ENCODE measurements at places on chromosomes 5 and 9.
A peak's percentile ranks its signal among the peaks of the same experiment; 100 is the strongest.

DNA sequence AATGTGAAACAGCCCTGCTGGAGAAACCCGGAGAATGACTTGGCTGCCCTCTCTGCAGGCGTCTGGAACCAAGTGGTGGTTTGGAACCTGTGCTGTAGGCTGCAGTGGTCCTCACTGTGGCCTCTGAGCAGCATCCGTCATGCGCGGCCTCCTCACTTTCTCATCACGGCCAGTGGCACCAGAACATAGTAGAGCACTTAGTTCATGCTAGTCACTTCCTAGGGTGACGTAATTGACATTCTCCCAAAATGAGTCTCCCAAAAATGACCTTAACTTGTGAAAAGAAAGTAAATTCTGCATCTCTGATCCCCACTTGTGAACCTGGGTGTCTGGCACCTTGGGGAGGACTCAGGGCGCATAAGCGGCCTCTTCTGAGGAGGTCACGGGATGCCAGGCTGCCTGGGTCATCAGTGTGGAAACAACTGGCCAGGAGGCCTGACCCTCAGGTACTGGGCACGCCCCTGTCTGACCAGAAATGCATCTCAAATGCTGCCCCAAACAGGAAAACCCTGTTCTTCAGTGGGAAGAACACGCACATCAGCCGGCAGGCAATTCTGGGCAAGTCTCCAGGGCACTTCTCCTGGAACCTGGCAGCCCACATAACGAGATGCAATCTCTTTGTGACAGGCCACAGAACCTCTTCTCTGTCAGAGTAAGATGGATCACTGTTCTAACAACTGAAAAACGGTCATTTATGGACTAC lies 36.6 kb upstream of the SPTLC1 start:
- DNase-seq = peak; percentile 63

DNA sequence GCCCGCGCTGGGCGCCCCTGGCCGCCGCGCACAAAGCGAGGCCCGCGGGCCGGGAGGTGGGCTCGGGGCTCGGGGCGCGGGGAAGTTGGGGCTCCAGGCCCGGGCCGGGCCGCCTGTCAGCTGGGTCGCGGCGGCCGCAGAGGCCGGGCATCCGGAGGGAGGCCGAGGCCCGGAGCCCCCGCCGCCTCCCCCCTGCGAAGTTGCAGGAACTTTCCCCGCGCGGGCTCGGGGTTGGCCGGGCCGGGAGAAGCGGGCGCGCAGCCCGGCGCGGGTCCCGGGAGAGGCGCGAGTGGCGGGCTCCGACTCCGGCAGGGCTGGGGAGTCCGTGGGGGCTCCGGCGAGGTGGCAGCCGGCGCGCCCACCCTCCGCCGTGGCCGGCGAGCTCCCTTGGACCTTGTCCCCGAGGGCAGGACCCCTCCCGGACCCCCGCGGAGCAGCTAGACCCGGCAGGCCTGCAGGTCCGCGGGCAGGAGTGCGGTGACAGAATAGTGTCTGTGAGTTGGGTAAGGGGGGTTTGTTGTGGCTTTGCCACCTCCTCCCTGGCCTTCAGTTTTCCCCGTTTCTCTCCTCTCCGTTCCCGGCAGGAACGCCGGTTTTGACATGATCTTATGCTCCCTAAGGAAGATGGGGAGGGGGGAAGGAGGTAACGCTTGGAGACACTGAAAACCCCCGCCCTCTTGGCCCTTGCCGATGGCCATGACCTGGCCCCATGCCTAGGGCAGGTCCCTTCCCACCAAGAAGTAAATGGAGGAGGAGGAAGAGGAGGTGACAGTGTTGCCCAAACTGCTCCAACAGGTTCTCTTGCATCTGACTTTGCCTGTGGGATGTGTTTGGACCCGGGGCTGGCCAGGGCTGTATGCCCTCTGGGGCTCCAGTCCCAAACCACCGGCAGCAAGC lies 942 bp downstream of the PHF2 start:
- DNase-seq = no peak

GRCh38 chr9:121582641-121583040 lies 68.8 kb upstream of the DAB2IP start:
- DNase-seq = no peak

GRCh38 chr5:25414742-25415141 lies 770.0 kb upstream of the CDH10 start:
- DNase-seq = no peak

- DNase-seq = no peak
These were observed 12.9 kb downstream of the HAVCR1 start for GRCh38 chr5:157046041-157046440.

- no peak for DNase-seq
These were observed 144.1 kb downstream of the ENTREP1 start for GRCh38 chr9:69469136-69469535.

DNA sequence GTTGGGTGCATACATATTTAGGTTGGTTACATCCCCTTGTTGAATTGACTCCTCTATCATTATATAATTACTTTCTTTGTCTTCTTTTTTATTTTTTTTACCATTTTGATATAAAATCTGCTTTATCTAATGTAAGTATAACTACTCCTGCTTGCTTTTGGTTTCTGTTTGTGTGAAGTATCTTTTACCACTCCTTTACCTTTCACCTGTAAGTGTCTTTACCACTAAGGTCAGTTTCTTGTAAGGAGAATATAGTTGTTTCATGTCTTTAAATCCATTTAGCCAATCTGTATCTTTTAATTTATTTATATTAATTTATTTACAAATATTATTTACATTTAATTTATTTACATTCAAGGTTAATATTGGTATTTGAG lies 33.0 kb downstream of the INSL4 start:
- no peak for DNase-seq

- no peak for DNase-seq
These were observed 274.3 kb downstream of the AUH start for GRCh38 chr9:91087462-91087759.

- no peak for DNase-seq
These were observed 42.0 kb downstream of the TMEM174 start for GRCh38 chr5:73214996-73215395.

- DNase-seq = no peak
These were observed 10.1 kb downstream of the ROR2 start for GRCh38 chr9:91939978-91940377.
